ENCODE measurements at places on chromosomes 12 and 14.

- DNase-seq = no peak
Observed at GRCh38 chr14:57326253-57326652, 57.5 kb downstream of the AP5M1 start.

DNA sequence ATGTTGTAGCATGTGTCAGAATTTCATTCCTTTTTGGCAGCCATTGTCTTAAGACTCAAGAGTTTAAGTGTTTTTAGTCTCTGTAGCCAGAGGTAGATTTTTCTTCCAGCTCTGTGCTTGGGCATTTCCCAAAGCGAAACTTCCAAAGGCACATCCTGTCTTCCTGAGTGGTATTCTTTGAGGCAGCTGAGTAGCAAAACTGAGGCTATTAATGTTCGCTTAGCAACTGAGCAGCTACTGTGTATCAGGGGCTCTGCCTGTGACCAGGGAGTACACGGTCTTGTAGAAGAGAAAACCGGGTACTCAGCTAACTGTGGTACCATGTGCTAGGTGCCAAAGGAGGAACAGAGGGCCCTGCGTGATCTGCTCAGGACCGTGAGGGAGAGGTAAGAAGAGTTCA is 52.0 kb downstream of the ETV6 start:
- DNase-seq = no peak

DNA sequence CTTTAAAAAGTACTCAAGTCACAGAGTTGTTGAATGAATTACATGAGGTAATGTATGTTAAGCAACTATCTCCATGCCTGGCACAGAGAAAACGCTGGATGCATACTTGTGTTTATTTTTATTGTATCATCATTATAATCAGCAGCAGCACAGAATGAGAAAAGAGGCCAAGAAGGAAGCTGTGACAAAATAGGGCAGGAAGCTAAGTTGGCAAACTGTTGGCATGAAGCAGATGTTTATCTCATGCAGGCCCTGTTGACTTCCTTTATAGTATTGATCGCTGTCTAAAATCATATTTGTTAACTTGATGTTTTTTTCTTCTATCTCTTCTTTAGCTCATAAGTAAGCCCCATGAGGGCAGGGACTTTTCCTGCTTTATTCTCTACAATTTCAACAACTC is 466.6 kb downstream of the TRHDE start:
- no peak for DNase-seq

GRCh38 chr12:93139028-93139665 is 210.1 kb upstream of the EEA1 start:
- DNase-seq = peak; percentile 9

GRCh38 chr12:29220632-29221336 is 71.7 kb downstream of the FAR2 start:
- no peak for DNase-seq

- no peak for DNase-seq
Observed at GRCh38 chr12:10256064-10256463, 43.4 kb downstream of the GABARAPL1 start.

- DNase-seq = no peak
Observed at GRCh38 chr12:6935371-6936193, 7.8 kb downstream of the ATN1 start.

DNA sequence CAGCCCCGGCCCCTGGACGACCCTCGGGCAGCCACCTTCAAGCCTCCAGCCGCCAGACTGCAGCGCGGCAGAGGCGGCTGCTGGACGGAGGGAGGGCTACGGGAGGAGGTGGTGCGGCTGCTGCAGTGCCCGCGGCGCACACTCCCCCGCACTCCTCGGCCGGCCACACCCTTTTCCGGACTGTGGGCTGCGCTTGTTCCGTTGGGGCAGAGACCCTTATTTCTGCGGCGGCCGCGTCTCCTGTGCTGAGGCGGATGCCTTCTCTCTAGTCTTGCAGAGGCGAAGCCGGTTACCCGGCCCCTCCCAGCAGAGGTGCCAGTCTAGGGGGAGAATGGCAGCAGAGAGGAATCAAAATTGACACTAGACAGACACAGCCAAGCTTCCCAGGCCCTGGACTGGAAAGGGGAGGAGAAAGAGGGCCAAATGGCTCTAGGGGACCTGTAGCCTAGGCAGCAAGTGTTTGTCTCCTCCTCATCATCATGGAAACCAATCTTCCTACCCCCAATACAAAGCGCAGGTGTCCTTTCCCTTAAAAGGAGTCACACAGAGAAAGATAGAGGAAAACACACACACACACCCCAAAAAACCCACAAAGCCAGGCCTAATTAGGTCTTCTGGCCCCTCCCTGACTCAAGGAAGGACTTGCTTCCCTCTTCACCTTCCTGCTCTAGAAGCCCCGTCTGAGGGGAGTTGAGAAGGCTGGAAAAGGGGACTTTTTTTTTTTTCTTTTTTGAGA is 1.3 kb downstream of the ESYT1 start:
- DNase-seq = peak; percentile 85

GRCh38 chr12:79682593-79682992 is 8.2 kb downstream of the PAWR start:
- DNase-seq = no peak
